Fibroblast of villous mesenchyme (primary cell): ENCODE measurements at places on chromosomes 3 and 15.
A peak's percentile ranks its signal among the peaks of the same experiment; 100 is the strongest.

GRCh38 chr3:186137051-186137685 lies 28.3 kb upstream of the ETV5 start:
- no peak for DNase-seq

DNA sequence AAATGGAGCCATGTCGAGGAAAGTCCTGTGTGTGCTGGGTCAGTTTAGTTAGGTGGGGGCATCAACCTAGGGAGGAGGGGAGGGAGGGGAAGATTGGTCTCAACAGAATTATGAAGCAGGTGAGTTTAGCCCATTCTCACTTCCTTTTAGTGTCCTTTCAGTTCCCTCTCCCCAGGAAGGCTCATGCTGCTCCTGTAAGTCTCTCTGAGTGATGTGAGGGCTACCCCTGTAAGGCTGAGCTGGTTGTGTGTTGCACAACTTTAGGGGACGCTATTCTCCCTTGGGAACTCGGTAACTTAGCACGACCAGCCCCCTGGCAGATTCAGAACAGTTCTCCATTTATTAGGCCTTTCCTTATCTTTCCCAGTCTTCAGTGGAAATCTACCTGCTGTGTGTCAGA lies 21.2 kb downstream of the IL5RA start:
- no peak for DNase-seq

- DNase-seq: no peak
Observed at GRCh38 chr3:97187771-97188170, 373.4 kb downstream of the EPHA6 start.

- peak; percentile 52 for DNase-seq
Observed at GRCh38 chr15:65303687-65304380, 643 bp upstream of the RNU5B-1 start.

DNA sequence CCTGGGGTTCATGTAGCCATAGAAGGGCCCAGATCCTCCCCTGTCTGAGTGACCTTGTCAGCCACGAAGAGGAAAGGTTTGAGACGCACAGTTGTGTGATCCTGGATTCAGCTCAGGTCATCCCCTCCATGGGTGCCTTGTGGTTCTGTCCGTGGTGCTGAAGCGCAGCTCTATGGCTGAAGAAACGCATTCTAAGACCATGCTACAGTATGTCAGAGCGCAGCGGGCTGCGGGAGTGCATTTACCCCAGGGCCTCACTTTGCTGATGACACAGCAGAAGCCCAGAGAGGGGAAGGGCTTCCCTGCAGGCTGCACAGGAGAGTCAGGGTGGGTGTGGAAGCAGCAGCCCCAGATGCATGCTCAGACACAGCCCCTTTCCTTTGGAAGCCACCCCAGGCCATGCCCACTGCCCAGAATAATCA lies 68.8 kb upstream of the IQSEC1 start:
- DNase-seq: peak; percentile 17

- no peak for DNase-seq
Observed at GRCh38 chr3:174505266-174505665, 353.9 kb upstream of the NAALADL2 start.

GRCh38 chr15:29968895-29969561 lies 113.7 kb upstream of the GOLGA8J start:
- no peak for DNase-seq

DNA sequence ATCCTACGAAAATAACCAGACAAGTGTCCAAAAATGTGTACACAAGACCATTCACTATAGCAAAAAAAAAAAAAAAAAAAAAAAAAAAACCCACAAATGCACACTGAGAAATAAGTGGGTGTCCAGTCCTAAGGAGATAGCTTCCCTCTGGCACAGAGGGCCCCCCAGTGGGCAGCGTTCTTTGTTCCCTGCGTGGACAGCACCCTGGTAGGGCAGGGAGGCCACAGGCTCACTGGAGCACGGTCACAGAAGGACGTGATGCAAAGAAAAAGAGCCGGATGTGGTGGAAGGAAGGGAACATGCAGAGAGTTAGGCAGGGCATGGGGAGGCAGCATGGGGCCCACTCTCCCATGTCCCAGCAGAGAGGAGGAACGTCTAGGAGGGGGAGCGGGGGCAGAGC lies 210.7 kb upstream of the NSMCE3 start:
- DNase-seq: no peak

GRCh38 chr3:151366993-151367392 lies 17.6 kb downstream of the P2RY12 start:
- no peak for DNase-seq

- DNase-seq: no peak
Observed at GRCh38 chr3:30835667-30836066, 58.8 kb downstream of the GADL1 start.

- no peak for DNase-seq
Observed at GRCh38 chr3:106691476-106691875, 685.8 kb upstream of the CCDC54 start.
